ENCODE measurements at places on chromosomes 2 and 18. TPM values are rescaled to one million over a fixed set of nuclear protein-coding genes. Genes with fewer than 3 reads are reported as not detected.

DNA sequence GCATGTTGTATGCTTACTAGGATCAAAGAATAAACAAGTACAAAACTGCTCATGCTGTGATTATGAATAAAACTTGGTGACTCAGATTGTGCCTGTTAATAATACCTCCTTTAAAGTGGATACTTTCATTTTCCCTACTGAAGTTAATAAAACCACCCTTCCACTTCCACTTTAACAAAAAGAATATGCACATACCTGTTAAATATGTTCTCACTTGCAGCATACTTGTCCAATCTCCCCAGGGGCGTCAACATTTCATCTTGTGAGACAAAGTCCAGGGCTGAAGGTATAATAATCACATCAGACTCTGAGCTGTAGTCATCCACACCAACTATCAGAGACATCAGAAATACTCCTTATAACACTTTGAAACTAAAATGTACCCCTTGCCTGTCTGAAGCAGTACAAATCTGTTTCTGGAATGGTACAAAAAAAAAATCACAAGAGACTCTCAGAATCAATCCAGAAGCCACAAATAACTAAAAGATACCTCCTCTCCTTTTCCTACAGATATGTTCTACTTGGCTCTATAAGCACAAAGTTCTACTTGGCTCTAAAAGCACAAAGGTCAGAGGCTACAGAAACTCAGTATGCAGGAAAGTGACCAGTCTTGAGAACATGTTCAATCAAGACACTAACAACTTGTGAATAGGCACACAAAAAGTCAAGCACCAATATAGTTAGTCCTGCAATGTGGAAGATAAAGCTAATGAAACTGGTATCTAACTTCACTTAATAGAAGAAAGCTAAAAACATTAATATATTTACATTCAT is 19.3 kb downstream of the PPP4R1 start:
- DNase-seq, result peak; percentile 25

KIAA2012 gene
- not detected for total RNA-seq

DNA sequence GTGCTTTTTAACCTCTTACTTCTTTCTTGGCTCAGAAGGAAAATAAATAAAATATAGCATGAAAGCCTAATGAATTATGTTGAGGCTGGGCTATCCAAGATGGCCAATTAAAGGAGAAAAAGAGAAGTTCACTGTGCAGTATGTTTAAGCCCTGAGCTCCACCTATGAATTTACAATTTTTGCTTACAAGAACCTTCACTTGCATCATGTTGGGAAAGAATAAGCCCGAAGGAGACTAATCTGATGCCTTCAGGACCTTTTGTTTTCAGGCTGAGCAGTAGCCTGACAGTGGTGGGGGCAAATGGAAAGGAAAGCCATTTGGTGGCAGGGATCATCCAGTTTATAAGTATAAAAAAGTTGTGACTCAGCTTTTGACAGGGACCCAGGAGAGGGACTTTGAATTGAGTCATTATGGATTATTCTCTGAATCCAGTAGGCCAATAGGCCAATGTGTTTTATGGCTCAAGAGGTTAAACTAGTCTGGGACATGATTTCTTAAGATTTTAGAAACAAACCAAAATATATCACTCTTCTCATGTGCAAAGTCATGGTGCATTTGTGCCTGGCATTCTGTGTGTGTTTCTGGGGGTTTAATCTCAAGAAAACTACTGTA is 56.9 kb downstream of the E2F6 start:
- DNase-seq, result no peak

DNA sequence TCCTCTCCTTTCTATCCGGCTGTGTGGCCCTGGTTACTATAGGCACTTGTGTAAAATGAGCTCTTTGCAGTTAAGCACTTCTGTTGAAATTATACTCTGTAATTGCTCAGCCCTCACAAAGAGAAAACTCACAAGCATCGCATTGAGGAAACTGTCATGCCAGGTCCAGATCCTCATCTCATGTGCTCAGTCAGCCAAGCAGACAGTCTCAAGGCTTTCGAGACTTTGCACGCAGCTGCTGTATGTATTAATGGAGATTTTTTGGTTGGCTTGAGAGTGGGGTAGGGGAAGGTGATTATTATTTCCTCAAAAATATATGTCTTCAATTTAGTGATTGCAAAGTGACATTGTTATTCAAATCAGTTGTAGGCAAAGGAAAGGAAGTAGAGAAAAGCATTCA is 33.0 kb upstream of the PHLPP1 start:
- no peak for DNase-seq

DNA sequence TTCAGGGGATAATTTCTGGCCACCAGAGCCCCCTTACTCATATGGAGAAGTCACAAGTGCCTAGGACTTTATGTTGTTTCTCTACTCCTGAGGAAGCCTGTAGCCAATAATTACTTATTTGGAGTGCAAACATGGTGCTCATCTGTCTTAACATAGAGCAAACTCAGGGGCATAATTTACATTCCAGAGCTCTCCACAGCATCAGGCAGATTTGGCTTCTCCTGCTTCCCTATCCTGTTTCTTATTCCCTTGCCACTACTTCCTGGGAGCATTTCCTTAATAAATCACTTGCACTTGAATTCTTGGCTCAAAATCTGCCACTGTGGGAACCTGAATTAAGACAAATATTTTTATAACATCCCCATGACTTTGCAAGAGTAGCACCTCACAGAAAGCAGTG is 960.9 kb downstream of the SOCS6 start:
- no peak for DNase-seq

GRCh38 chr2:108909275-108909823 is 79.7 kb downstream of the EDAR start:
- DNase-seq, result no peak

GRCh38 chr2:120422465-120423160 is 76.7 kb downstream of the INHBB start:
- DNase-seq, result no peak

GRCh38 chr2:190318931-190319554 is 583 bp downstream of the HIBCH start:
- no peak for DNase-seq

GRCh38 chr2:45883603-45884000 is 232.1 kb downstream of the PRKCE start:
- no peak for DNase-seq

DNA sequence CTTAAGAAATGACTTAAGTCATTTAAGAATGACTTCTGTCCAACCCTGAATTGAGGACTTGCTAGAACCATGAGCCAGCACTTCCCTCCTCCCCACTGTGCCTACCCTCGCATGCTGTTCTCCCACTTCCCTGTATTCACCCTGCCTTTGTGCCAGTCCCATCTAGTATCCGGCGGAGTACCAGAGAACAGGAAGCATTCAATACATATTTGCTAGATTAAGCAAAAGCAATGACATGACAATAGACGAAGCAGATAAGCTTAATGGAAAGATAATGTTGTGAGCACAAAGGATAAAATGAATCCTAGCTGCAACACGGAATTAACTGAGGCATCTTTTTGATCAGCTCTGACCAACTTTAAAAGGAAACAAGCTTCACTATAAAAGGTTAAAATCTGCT is 328.5 kb downstream of the TDRD15 start:
- DNase-seq, result no peak

Measured in astrocyte (in vitro differentiated cells and primary cell).